ENCODE measurements at places on chromosomes 1 and 21. TPM values are rescaled to one million over a fixed set of nuclear protein-coding genes. Genes with fewer than 3 reads are reported as not detected.

DNA sequence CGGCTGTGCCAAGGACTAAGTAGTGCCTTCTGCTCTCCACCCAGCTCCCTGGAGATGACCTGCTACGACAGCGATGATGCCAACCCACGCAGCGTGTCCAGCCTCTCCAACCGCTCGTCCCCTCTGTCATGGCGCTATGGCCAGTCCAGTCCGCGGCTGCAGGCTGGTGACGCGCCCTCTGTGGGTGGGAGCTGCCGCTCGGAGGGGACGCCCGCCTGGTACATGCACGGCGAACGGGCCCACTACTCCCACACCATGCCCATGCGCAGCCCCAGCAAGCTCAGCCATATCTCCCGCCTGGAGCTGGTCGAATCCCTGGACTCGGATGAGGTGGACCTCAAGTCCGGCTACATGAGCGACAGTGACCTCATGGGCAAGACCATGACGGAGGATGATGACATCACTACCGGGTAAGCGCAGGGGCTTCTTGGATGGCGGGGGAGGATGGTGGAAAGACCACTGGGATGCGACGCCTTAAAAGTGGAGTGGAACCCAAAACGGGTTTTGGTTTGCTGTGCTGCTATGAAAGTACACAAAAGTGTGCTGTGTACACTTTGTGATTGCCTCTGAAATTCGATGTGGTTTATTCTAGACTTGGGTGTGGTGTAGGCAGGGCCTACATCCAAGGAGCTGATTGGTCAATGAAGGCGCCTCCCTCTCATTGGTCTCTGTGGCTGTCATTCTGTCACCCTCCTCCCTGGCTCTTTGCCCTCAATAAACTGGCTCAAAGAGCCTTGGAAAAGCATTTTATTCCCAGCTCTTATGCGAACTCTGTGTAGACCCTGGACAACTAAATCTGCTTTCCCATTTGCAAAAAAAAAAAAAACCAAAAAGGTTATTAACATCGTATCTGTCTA, 110.4 kb upstream of the IPO9 start:
- no peak for DNase-seq

GRCh38 chr1:243646841-243647240, 203.2 kb downstream of the AKT3 start:
- no peak for DNase-seq

Gene RGSL1
- total RNA-seq: not detected

DNA sequence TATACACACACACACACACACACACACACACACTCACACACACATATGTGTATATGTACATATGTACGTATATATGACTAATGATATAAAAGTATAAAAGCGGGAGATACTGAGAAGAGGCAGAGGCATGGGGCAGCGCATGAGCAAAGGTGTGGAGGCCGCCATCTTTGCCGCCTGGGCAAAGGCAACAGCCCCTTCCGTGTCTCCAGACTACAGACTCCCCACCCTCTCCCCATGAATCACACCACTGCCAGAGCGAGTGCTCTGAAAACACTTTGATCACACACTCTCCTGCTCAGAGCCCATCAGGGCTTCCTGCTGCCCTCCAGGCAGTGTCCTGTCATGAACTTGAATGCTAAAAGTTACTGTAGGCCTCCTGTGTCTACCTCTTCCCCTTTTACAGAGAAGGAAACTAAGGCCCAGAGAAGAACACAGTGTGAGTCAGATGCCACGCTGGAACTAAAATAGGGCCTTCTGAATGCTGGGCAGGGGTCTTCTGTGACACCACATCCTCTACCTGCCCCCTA, 54.7 kb upstream of the SSBP3 start:
- no peak for DNase-seq

DNA sequence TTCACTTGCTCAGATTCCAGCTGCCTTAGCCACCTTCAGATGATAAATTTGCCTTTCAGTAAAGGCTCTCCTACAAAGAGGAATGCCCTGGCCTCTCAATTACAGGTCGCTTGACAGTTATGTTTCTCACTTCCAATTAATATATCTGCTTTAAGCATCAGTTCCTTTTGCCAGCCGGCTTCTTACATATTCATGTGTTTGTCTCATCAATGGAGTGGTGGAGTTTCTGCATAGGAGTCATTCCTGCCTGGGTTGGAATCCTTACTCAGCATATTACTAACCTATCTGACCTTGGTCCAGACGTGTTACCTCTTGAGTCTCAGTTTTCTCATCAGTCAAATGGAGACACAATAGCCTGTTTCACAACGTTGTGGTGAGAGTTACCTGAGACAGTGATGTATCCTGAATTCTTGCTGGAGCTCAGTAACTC, 9.4 kb upstream of the SESN2 start:
- DNase-seq: no peak

Gene POGZ
- total RNA-seq: 63.9 TPM

Gene CLCA1
- not detected for total RNA-seq

Gene BCAN
- total RNA-seq: 0.41 TPM

GRCh38 chr1:11794446-11795237, 11.1 kb downstream of the MTHFR start:
- no peak for DNase-seq

GRCh38 chr1:200333329-200333728, 76.5 kb downstream of the ZNF281 start:
- no peak for DNase-seq
